ENCODE measurements at places on chromosomes 4 and X.

DNA sequence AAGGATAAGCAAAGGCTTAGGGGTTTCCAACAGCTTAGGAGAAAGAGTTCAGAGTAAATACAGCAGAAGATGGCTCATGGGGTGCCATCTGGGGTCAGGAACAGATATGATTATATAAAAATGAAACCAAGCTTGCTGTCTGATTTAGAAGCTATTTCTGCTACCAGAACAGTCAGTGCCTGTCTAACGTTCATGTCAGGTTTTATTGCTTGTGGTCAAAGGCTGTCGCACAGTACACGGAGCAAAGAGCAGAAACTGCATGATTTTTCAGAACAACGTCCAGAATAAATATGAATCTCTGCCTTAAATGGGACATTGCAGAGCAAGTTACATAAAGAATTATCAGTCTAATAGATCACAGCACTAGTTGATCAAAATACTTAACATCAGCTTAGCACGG, 17.4 kb downstream of the CETN2 start:
- DNase-seq, result no peak

DNA sequence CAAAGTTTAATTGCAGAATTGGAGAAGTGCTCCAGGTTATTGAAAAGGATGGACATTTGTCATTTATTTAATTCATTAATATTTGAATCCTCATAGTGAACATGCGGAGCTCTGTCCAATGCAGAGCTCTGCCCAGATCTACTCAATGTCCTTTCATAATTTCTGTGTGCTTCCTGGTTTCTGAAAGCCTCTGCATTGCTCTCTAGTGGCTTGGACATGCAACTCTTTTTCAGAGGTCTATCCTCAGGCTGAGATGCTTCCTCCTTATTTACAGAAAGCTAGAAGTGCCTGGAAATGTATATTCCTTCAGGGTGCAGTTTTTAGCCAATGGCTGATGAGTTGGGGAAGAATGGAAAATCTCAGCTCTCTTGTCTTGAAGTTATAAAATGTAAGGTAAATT, 786.1 kb upstream of the AADAT start:
- no peak for DNase-seq

DNA sequence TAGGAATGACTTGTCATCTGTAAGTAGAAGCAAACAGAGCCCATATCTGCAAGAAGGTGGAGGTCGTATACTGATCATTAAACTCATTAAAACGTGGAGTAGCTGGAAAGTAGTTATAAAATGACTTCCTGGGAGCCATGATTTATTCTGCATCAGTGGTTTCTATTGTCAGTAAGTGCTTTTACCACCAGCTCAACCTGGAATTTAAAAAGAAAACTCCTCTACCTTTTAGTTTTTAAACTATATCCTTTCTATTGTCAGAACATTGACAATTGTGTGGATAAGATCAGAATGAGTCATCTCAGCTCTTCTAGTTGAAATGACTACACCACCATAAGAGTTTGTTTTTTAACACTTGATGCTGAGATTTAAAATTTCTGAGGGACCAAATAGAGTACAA, 651.2 kb upstream of the GALNT7 start:
- no peak for DNase-seq

GRCh38 chr4:60655356-60655755, 544.8 kb upstream of the ADGRL3 start:
- DNase-seq, result no peak

DNA sequence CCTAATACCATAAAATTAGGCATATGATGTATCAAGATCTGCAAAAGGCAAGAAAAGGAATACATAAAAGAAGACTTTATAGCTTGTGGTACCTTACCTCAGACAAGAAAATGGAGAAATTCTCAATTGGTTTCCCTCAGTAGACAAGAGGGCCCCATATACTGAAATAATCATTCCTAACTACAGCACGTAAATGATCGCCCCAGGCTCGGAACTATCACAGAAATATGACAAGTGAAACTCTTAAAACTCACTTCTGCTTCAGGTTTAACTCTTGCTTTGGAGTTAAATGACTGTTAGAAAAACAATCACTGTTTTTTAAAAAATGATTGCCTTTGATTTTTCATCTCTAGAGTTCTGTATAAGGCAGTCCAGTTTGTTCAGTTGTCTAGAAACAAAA, 38.6 kb upstream of the NAP1L5 start:
- DNase-seq, result no peak

DNA sequence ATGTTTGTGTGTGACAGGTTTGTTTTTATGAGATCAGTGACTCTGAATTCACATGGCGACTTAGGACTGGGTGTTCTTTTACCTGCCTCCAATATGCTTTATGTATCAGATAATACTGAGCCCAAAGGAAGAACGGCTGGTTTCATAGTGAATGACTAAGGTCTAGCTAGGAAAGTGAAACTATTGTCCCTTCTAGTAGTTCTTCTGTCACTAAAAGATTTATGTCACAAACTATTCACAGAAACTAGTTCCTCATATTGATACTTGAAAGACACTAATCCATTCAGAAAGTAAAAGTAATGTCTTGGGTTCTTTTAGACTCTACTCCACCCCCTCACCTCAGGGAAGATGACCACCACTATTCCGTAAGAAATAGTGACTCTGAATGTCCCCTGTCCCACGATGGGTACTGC, 81.7 kb downstream of the EGF start:
- no peak for DNase-seq

DNA sequence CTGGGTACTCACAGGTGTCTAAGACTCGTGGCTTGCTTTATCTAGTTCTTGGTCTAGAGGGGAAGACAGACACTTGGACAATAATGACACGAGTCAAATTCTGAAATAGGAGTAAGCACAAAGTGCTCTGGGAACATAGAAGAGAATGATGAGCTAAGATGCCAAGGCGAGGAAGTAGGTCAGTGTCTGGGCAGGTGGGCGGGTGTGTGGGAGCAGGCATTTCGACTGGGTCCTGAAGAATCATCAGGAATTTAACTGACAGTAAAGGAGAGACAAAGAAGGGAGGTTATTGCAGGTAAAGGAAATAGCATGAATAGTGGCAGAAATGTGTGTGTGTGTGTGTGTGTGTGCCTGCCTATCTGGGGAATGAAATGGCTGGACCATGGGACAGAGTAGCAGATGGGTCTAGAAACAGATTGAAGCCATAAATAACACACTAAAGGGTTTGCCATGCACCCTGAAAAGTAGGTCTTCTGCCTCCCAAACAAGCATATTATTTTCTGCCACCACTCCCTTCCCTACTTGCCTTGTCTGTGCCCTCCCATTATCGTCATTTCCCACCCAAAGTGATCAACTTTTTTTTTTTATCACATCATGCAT, 58.4 kb upstream of the SLC25A43 start:
- no peak for DNase-seq

- DNase-seq, result no peak
Measured at GRCh38 chr4:184019076-184019475, 114.0 kb downstream of the STOX2 start.

DNA sequence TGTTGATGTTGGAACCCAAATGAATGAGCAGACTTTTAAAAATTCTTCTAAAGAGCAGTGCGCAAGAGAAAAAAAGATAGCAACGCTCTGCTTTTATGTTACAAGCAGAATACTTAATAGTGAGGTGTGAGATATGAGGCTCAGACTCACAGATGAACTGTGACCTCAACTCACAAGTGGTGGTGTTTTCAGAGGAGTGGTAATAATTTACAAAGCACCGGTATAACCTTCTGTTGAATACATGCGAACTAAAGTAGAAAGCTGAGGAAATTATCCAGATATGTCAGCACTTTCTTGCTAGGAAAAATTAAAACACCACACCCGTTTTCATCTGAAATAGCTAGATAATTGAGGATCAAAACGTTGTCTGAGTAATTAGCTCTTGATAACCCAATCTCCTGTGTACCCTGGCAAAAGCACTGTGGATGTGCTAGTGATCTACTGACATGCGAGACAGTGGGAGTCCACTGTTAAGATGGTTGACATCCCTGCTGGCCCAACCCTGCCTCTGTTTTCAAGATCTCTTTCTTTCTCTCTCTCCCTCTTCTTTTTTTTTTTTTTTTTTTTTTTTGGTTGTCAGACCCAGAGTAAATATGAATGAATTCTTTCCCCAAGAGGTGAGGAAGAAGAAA, 6.9 kb upstream of the TLL1 start:
- no peak for DNase-seq

GRCh38 chr4:95531141-95531540, 17.6 kb downstream of the UNC5C start:
- DNase-seq, result no peak

DNA sequence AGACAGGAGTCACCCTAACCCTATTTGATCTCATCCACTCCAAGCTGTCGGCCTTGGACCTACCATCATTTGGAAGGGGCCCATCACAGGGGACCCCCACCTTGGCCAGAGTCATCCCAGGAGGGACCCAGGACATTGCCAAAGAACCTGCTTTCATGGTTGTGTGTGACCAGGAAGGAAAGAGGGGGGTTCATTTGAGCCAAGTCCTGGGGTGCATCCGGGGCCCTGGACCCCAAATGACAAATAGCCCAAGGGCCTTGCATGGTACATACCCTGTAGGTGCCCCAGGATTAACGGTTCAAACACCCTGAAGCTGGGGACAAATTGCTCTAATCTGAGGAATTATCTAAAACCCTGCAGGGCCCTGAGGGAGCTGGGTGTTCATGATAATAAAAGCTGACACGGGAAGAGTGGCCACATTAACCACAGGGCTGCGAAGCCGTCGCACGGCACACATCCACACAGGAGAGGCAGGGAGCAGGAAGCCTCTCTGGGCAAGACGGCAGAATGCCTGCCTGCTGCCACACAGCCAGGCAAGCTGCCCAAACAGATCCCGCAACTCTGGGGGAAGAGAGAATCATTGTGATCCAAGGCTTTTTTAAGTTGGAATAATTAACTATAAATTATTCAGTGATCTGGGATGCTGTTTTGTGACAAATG, 28.2 kb upstream of the PPP2R2C start:
- DNase-seq, result no peak

DNA sequence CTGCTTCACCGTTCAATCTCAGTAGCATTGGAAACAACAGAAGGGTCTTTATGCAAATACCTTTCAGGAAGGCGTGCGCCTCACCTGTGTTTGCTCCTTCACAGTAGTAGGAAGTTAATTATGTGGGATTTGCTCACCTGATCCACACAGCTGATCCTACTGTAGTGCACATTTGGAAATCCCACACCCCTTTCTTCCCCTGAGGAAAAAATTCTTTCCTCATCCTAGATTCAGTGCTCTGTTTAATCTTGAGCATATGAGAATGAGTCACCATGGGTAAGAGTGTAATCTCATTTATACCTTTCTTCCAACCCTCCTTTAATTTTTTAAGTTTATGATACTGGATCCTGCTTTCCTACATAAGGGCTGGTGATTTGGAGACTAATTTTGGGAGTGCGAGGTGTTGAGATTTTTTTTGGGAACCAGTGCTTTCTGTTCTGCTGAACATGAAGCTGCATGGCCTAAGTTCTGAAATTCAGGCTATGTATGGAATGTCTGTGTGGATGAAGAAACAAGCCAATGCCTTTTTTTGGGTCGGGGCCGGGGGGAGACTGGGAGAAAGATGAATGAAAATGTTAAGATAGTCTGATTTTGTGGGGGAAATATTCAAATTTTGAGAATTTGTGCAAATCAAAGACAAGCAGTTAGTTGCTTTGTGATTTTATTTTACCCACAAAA, 19.0 kb downstream of the GAB1 start:
- no peak for DNase-seq

DNA sequence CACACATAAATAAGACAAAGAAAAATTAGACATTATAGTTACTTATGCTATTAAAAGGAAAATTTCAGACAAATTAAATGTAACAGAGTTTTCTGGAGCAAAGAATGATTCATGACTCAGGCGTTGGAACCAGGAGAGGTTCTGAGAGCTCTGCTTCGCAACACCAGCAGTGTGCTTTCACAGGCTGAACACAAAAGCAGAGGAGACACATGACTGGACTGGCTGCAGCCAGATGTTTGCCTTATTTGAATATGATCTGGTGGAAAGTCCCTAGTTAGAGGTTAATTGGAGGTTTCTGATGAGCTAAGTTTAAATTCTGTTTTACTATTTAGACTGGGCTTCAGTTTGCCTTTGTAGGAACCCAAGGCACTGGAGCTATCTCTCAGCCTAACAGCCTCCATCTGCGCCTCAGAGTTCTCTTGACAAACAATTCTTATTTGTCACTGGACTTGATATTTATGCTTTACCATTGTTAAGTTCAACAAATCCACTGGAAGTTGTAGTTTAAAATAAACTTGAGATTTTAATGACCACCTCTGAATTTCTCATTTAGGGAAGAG, 16.2 kb downstream of the BOD1L1 start:
- DNase-seq, result no peak

DNA sequence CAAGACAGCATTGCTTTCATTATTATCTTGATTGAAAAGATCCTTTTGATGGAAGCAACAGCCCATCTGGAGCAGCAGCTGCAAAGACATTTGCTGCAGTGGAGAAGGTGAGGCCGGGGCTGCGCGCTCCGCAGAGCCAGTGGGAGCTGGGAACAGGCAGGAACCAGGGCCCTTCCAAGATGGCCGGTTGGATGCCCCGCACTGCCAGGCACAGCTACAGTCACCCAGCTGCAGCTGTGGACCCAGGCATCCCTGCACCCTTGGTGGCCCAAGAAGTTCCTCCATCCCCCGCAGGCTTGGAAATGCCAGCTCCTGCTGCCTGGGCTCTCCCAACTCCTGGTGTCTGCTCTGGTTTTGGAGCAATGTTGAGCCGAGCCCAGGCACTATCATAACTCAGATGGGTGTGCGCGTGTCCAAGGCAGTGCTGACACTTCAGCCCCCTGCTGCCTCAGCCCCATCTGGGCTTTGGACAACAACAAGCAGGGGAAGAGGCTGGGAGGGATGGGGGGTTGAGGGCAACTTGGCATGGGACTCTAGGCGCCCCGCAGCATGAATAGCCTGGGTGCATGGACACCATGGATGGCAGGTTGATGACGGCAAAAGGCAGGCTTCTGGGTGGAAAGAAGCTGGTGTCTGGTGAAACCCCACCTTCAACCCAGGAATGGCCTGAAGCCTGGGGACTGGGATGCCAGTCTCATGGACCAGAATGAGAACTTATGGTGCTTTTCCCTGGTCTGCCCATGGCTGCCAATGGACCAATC, 371.8 kb downstream of the FSTL5 start:
- no peak for DNase-seq

GRCh38 chrX:21741869-21742701, 15.8 kb downstream of the SMPX start:
- no peak for DNase-seq

DNA sequence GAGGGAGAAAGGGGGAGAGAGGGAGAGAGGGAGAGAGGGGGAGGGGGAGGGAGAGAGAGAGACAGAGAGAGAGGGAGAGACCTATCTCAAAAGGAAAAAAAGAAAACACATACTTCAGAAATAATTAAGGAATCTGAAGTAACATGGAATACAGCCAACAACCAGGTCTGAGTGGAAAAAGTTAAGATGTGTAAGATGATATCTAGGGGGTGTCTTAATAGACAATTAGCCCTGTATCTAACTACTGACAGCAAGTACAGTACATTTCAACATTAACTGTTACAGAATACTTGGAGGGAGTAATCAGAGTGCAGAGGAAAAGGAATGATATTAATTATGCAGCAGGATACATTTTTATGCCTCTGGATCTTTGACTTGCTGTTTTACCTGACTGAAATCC, 22.4 kb downstream of the NUP54 start:
- no peak for DNase-seq
